Nephron progenitor cell (in vitro differentiated cells): ENCODE measurements at places on chromosomes 3 and 15.

DNA sequence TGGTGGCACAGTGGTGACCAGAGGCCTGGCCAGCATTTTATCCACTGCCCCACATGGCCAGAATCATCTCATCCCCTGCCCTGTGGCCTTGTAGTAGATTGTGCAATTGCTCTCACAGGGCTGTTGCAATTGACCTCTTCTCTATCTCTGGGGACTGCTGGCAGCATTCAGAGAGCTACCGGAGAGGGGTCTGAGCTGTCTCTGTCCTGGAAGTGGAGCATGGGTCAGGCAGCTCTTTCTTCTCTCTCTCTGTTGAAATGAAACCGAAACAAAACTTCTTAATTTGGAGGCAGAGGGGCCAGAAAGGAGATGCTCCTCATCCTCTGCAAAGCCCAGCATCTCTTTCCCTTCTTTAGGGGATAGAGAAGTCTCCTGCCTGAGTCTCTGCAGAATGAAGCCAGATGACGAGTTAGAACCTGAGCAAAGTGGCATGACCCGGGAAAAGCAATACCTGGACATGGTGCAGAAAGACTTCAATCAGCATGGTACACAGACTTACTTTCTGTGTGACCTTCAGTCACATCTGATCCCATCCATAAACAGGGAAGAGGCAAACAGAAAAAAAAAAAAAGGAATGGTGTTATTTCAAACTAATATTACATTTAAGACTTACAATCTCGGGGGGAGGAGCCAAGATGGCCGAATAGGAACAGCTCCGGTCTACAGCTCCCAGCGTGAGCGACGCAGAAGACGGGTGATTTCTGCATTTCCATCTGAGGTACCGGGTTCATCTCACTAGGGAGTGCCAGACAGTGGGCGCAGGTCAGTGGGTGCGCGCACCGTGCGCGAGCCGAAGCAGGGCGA is 144.5 kb upstream of the BCL6 start:
- DNase-seq, result no peak

- DNase-seq, result no peak
Measured at GRCh38 chr3:147793841-147794240, 384.7 kb downstream of the ZIC1 start.

DNA sequence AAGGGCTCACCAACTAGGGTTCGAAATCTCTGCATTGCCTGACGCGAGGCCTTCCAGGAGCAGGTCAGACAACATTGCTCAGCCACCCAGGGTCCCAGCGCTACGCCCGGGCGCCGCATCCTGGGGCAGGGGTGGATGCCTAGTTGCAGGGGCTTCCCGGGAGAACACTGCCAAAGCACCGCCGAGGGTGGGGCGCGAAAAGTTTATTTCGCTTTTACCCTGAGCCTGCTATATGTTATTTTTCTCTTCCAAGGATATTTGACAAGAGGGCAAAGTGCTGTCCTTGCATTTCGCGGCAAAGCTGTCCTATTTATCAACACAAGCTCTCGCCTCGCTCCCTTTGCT is 549 bp upstream of the SOX14 start:
- DNase-seq, result peak; percentile 32

- no peak for DNase-seq
Measured at GRCh38 chr15:39282663-39283208, 298.1 kb upstream of the THBS1 start.

- DNase-seq, result no peak
Measured at GRCh38 chr3:176190755-176191154, 1006.5 kb downstream of the TBL1XR1 start.

DNA sequence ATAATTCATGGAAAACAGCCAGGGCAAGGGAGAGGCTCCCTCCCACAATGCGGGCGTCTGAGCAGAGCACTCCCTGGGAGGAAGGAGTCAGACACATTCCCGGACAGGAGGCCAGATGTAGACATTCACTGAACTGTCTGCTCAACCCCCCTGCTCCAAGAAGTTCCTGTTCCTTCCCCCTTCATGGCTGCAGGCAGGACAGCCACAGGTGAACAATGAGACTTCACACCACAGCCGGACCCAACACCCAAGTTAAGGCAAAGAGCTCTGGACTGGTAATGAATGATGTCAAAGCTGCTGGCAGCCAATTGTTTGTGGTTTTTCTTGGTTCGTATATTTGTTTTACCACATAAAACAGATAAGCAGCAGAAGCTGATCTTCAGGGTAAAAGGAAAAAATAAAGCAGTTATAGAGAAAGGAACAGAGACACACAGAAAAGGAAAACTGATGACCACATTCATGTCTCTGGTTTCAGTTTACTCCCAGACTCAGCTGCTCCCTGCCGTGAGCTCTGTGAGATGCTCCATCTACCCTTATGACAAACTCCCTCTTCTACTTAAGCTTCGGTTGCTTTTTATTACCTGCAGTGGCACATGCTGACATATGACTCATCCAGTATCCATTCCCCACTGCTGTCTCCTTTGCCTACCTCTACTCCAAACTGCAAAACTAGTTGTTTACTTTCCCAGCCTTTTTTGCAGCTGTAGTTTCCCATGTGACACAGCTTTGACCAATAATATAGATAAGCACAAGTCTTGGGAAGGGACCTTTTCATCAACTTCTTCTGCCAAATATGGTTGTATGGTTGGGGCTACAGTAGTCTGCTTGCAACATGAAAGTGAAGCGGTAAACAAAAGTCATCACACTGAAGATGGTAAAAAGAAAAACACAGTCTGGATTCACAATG is 33.1 kb downstream of the DZIP1L start:
- no peak for DNase-seq

GRCh38 chr3:131082871-131083863 is 56.5 kb downstream of the NEK11 start:
- DNase-seq, result peak; percentile 53

DNA sequence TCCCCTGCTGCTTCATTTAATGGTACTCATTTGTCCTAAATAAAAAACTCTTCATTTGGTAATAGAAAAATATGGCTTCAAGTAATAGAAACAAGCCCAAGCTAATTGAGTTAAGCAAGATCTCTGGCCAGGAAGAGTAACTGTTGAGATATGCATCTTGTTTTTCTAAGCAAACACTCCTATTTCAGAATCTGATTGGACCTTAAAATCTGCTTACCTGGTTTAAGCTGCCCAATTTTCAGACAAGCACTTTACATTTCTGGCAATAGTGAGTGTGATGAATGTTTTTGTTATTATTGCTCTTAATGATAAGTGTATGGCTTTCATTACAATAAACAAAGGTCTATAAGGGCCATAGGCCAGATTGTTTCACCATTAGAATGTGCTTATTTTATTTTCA is 86.2 kb downstream of the CMSS1 start:
- no peak for DNase-seq

DNA sequence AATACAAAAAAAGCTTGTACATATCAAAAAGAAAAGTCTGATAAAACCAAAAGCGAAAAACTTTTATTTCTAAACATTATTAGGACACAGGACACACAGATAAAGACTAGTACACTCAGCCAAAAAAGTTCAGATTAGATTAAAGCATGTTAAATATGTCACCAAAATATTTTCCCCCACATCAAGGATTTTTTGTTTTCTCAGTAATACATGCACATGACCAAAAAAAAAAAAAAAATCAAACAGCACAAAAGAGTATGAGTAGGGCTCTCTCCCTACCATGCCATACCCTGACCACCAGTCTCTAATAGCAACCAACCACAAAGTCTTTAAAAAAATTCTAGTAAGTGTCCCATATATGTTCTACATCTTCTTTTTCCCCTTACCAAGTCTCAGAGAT is 77.4 kb downstream of the LRRFIP2 start:
- no peak for DNase-seq

DNA sequence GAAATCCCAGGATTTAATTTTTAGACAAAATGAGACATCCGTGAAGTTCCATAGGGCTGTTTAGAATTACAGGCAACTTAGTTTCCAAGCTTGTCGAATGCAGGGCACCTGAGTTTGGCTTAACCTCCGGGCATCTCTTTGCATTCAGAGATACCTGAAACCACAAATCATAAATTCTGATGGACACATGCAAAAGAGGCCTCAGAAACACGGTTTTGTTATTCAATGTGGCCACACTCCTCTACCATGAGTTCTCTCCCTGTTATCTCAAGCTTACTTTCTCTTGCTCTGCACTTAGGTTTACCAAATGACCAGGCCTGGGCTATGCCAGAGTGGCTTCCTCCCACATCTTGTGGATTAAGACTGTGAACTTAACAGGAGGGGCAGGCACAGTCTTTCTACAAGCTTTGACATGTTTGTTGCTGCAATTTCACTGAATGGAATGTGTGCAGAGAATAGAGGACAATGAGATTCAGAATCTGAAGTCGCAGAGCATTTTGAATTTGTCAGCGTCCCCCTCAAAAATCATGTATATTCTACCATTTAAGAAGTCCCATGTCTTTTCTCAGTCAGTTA is 137.7 kb downstream of the TPRG1 start:
- DNase-seq, result no peak

- DNase-seq, result no peak
Measured at GRCh38 chr3:118742760-118743159, 291.9 kb downstream of the IGSF11 start.

- no peak for DNase-seq
Measured at GRCh38 chr3:125017406-125017805, 38.4 kb downstream of the HEG1 start.

DNA sequence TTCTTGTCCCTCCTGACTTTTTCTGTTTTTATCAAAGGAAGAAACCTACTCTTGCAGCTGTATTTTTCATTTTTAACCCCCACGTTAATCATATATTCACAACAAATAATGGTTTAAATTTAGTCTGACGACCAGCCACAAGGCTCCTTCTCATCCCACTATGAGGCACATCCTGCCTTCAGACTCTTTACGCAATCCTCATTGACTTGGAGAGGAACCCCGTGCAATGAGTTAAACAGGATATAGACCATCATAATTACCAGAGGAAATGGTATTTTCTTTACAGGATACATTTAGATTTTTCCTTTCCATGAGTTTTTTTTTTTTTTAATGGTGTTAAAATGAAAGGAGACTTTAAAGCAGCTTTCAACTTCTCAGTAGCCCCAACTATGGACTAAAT is 68.5 kb downstream of the WWTR1 start:
- DNase-seq, result no peak

DNA sequence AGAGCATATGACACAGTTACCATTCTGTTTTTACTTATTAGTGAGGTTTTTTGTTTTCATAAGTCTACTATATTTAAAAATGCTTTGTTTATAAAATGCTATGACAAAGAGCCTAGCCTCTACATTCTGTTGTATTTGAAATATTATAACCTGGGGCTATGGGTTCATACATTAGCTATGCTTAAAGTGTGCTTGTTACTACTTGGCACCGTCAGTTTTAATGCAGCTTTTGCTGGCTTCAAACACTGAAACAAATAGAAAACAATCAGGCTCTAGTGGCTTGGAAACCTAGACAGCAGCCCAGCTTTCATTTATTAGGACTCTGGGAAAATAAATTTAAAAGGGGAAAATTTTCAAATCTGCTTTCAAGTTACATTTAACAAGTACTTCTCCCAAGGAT is 635.9 kb downstream of the CADM2 start:
- no peak for DNase-seq

- no peak for DNase-seq
Measured at GRCh38 chr15:40229316-40229715, 9.5 kb upstream of the PAK6 start.

GRCh38 chr3:10249833-10250232 is 1.6 kb downstream of the TATDN2 start:
- DNase-seq, result no peak

DNA sequence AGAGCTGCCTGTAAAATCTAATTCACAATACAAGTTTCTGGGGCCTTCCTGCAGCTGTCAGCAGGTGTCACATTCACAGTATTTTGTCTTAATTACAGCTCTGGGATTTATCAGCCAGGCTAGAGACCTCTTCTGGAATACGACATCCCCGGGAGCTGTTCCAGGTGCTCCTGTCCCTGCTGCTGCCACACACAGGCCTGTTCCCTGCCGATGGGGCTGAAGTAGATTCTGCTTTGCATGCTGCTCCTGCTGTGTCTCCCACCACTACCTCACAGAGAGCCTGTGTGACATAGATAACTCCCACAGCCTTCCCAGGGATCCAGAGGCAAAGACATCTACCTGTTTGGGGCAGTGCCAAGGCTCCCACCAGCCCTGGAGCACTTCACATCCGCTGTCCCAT is 20.4 kb downstream of the COLQ start:
- DNase-seq, result no peak

- no peak for DNase-seq
Measured at GRCh38 chr3:126746395-126747177, 42.5 kb downstream of the CHCHD6 start.

DNA sequence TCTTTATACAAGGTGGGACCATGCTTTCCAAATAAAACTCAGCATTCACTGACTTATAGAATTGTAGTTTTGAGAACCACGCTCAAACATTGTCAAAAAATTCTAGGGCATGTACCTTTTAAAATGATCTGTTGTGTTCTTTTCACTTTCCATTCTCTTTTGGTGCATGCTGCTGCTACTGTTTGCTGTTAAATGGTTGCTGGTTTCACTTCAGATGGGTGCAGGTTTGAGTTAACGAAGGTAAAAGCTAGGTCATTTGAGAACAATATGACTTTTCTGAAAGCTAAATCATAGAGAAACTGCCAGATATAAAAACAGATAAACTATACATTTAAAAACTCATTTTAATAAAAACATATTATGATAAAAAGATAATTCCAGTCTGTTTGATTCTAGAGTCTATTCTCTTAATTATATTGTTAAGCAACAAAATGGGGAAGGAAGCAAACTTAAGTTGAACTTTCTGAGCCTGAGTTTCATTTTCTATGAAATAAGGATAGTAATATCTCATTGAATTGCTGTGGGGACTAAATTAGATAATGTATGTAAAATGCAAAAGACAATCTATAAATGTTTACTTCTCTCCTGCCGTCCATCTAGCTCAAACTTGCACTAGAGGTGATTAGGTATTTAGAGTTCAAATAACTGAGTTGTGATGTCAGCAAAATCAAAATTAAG is 82.4 kb downstream of the OXSM start:
- no peak for DNase-seq

GRCh38 chr3:125670945-125671344 is 75.6 kb upstream of the OSBPL11 start:
- DNase-seq, result no peak

GRCh38 chr3:116280130-116280740 is 165.1 kb downstream of the LSAMP start:
- DNase-seq, result no peak

- DNase-seq, result no peak
Measured at GRCh38 chr3:131224886-131225550, 156.6 kb upstream of the NUDT16 start.

DNA sequence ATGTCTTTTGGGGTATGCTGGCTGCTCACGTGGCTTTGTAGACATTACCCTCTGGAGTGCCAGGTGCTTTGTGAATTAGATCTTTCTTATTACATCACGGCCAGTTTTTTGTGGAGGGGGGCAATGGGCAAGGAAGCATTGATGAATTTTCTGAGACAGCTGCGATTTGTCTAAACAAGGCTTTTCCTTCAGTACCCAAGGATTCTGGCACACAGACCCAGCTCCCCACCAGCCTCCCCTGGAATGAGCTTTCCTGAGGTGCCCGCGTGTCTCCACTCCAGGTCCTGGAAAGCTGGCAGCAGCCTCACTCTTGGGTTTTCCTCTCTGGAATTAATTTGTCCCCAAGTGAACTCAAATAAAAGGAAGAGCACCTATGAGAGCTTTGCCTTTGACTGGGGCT is 157.6 kb upstream of the CTDSPL start:
- DNase-seq, result no peak
